ENCODE measurements at places on chromosomes 2 and 18.

GRCh38 chr2:239910851-239911640 is 114.1 kb downstream of the NDUFA10 start:
- no peak for DNase-seq

GRCh38 chr2:7438855-7439254 is 521.6 kb downstream of the RNF144A start:
- no peak for DNase-seq

DNA sequence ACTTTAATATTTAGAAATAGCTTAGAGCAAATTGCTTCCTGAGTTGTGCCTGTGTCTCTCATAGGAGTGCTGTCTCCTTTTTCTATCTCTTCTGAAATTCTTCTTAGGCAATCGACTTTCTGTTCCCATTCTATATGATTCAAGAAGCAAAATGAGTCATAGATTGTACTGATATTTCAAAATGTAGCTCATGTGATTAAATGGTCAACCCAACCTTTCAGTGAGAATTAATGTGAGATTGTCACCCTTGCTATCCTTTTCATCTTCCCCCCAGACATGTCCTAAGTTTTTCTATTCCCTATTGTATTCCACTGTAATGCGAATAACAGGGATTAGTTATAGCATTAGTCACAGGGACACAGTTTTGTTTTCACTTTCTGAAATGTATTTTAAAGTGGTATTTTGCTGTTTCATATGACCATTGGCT is 413.6 kb downstream of the THSD7B start:
- DNase-seq, result no peak

DNA sequence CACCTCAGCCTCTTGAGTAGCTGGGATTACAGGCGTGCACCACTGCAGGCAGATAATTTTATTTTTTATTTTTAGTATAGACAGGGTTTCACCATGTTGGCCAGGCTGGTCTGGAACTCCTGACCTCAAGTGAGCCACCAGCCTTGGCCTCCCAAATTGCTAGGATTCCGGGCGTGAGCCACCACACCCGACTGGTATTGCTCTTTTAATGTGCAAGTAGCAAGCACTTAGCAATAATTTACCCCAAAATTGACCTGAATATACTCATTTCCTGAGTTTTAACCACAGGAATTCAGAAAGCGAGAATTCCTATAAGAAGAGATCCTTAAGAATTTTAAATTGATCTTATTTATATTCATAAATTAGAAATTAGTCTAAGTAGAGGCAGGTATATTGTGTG is 169.1 kb downstream of the CDH2 start:
- no peak for DNase-seq

DNA sequence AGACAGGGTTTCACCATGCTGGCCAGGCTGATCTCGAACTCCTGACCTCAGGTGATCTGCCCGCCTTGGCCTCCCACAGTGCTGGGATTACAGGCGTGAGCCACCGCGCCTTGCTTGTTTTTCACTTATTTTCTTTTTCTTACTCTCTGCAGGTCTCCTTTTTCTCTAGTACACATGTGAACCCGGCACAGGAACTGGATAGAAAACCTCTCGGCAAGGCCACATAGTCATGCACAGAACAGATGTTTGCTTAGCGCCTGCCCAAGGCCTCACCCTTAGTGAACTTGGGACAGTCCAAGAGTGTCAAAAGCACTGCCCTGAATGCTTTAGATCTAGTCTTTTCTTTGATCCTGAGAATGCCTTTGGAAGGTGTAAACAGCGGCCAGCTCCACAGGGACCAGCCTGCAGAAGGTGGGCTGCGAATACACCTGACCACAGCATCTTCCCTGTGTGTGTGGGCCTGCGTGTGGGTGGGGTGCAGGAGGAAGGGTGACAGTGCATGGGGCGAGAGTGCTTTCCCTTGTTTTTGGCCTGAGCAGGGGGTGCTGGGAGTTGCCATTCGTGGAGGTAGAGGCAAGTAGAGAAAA is 27.0 kb downstream of the IMPA2 start:
- no peak for DNase-seq
